ENCODE measurements at places on chromosomes 12 and 14.
A peak's percentile ranks its signal among the peaks of the same experiment; 100 is the strongest.

DNA sequence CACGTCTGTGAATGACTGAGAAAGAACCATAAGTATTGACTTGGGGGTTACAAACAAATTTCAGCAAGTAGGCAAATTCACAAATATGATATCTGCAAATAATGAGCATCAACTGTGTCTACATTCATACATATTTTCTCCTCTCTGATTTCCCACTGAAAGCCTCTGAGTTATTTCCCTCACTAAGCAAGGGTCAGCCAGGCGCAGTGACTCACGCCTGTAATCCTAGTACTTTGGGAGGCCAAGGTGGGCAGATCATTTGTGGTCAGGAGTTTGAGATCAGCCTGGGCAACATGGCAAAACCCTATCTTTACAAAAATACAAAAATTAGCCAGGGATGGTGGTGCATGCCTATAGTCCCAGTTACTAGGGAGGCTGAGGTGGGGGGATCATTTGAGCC, 80.8 kb downstream of the SLC25A21 start:
- DNase-seq: no peak

- no peak for DNase-seq
Measured at GRCh38 chr12:15336768-15337553, 14.7 kb downstream of the PTPRO start.

DNA sequence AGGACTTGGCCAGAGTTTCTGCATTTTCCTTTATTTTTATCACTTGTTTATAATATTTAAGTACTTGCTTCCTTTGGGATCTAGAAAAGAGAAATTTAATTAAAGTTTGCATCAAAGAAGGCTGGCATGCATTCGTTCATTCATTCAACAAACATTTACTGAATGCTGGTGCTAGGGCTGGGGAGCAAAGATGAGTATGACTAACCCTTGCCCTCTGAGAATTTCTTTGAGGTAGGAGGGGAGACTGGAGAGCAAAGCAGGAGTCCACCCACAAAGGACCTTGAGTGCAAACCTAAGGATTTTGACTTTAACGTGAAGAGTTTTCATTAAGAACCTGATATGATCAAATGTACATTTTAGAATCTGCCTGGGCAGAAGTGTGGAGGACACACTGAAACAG, 16.1 kb upstream of the NT5DC3 start:
- DNase-seq: no peak

DNA sequence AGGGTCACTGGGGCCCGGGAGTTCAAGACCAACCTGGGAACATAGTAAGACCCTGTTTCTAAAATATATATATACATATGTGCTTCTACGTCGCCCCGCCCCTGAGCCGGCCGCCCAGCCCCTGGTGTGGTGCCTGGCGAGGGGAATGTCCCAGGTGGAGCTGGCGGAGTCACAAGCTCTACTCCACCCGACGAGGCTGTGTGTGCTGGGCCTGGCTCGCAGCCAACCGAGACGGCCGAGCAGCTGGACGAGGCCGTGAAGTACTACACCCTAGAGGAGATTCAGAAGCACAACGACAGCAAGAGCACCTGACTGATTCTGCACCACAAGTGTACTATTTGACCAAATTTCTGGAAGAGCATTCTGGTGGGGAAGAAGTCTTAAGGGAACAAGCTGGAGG, 22.1 kb upstream of the ITPK1 start:
- DNase-seq: no peak

- peak; percentile 64 for DNase-seq
Measured at GRCh38 chr12:1915082-1915968, 3.1 kb downstream of the CACNA2D4 start.

DNA sequence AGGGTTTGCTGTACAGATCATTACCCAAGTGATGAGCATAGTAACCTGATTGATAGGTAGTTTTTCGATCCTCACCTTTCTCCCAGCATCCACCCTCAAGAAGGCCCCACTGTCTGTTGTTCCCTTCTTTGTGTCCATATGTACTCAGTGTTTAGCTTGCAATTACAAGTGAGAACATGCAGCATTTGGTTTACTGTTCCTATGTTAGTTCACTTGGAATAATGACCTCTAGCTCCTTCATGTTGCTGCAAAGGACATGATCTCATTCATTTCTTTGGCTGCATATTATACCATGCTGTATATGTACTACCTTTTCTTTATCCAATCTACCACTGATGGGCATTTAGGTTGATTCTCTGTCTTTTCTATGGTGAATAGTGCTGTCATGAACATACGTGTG, 181.6 kb upstream of the FOXG1 start:
- no peak for DNase-seq

GRCh38 chr14:99304208-99304607, 32.2 kb upstream of the BCL11B start:
- DNase-seq: no peak

DNA sequence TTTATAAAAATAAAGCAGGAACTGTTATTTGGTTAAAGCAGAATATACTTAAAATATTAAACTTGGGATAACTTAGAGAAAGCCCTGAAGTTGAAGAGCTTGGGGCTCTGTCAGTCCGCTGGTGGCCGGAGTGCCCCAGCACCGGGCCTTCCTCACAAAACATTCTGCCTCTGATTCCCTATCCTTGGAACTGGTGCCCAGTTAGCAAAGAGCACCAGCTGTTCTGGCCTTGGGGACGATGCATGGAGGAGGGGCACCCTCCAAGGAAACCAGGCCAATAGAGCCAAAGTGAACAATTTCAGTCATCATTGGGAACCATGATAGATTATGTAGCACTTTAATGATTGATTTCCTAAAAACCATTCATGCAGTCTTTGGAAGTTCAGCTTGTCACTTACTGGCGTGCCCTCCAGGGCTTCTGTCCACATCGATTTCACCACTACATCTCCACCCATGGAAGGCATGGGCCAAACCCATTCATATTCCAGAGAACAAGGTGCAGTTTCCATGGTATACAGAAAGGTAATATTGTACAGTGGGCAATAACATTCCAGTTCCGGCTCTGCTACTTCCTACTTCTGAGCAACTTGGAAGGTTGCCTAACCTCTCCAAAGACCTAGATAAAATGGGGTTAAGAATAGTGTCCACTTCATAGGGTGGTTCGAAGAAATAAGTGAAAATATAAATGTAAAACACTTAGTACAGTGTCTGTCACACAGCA, 145.9 kb downstream of the ETV6 start:
- no peak for DNase-seq

- DNase-seq: no peak
Measured at GRCh38 chr12:68177562-68177961, 18.0 kb upstream of the IFNG start.

DNA sequence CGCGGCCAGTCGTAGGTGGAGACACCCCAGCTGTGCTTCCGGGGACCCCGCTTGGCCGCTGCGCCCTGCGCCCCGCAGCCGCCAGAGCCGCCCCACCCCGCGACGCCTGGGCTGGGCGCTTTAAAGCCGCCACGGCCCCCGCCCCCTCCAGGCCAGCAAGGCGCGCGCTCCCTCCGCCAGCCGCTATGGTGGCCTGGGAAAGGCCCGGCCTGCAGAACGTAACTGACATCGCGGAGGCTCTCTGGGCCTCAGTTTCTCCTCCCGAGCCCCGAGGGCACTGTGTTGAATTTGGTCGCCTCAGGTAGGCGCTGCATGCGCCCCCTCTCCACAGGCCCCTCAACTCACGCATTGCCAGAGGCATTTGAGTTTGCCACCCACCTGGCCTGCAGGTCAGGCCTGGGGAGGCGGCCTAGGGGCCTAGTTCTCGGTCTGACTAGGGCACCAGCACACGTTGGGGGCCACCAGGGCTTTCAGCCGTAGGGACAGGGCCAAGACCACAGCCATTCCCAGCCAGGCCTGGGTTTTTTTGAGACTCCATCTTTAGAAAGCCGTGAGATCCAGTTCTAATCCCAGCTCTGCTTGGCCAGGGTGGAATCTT, at the start of gene NGB:
TSS of gene NGB (minus strand) at position 94 of the 598 bp plus-strand sequence. CDS start 269 bp downstream, outside the sequence.
- peak; percentile 41 for DNase-seq

GRCh38 chr14:63960926-63961567, 108.2 kb downstream of the SYNE2 start:
- no peak for DNase-seq

GRCh38 chr14:28307506-28307905, 459.1 kb upstream of the FOXG1 start:
- no peak for DNase-seq

- no peak for DNase-seq
Measured at GRCh38 chr12:66746489-66747201, 67.8 kb upstream of the GRIP1 start.

- no peak for DNase-seq
Measured at GRCh38 chr12:124667506-124668326, 100.3 kb upstream of the NCOR2 start.

- DNase-seq: no peak
Measured at GRCh38 chr12:45648070-45648469, 81.4 kb upstream of the ARID2 start.

- DNase-seq: peak; percentile 73
Measured at GRCh38 chr12:113239811-113240331, 18.6 kb downstream of the TPCN1 start.

- DNase-seq: peak; percentile 83
Measured at GRCh38 chr12:50103767-50104321, at the start of gene GPD1. GPD1 (plus strand) TSS chr12:50104008; CDS start chr12:50104051, 43 bp downstream.

DNA sequence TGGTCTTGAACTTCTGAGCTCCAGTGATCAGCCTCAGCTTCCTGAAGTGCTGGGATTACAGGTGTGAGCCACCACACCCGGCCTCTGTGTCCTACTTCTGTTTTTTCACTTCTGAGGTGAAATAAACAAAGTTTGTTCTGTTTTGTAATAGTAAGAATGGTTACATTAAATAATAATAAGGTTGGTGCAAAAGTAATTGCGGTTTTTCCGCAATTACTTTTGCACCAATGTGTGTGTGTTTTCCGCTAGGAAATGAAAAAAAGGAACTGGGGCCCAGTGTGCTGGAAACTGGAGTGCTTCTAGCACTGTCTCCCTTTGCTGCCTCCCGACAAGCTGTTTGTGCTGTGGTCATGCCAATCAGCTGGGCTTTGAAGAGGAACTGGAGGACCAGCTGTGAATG, 140.9 kb downstream of the NTS start:
- no peak for DNase-seq

- no peak for DNase-seq
Measured at GRCh38 chr12:99024870-99025269, 379.8 kb downstream of the APAF1 start.

DNA sequence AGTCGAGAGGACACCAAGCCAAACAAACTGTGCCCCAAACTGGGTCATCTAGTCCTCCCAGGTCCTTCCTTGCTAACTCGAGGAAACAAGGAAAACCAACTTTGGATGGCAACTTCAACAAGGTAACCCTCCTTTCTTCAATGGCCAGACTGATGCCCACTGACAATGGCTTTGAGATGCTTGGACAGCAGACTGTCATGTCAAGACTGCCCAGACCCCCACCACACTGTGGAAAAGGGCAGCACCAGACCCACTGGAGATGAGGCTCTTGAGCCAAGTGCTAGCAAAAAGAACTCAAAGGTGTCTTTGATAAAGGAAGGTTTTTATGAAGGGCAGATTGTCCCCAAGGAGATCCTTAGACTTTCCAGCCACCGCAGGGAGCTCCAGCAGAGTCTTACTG, 9.0 kb upstream of the CDH24 start:
- no peak for DNase-seq

DNA sequence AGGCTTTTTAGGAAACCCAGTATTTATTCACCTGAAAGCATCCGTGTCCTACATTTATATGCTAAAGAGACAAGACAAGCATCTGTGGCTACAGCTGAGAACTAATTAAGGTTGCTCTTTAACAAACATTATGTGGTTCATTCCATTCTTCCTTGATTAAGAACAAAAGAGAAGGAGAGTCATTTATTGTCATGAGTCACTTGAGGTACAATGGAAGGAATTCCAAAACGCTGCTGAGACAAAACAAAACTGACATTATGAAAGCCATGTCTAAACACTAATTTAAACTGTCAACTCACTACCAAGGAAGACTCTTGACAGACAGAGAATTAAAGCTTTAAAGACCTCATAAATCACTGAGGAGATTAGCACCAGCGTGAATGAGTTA, 214.4 kb downstream of the BMP4 start:
- DNase-seq: no peak

- DNase-seq: no peak
Measured at GRCh38 chr12:89450907-89451306, 73.7 kb downstream of the GALNT4 start.

DNA sequence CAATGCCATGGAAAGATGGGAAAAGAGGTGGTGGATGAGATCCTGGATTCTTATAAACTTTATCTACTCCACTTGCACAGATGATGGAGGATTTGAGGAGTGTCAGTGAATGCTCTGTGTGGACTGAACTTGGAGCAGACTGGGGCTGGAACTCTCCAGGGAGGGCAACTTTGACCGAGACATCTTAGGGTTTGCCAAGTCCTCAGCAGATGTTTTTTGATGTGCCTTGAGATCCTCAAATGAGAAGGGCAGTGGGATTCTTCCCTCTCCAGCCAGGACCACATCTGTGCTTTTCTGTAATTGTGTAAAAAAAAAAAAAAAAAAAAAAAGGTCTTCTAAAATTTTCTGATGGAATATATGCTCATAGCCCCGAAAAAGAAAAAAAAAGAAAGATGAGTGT, 23.0 kb upstream of the MYL2 start:
- DNase-seq: no peak

DNA sequence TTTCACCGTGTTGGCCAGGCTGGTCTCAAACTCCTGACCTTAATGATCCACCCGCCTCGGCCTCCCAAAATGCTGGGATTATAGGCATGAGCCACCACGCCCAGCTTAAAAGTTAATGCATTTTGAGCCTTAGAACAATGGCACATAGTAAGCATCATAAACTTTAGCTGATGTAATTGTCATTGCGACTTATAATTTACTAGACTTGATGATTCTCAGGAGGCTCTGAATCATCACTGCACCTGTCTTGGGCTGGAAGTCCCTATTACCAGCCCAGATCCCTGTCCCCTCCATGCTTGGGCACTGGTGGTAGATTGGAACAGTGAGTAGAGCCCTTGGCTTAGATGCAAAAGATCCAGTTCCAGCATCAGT, 26.1 kb downstream of the KMT5A start:
- no peak for DNase-seq

DNA sequence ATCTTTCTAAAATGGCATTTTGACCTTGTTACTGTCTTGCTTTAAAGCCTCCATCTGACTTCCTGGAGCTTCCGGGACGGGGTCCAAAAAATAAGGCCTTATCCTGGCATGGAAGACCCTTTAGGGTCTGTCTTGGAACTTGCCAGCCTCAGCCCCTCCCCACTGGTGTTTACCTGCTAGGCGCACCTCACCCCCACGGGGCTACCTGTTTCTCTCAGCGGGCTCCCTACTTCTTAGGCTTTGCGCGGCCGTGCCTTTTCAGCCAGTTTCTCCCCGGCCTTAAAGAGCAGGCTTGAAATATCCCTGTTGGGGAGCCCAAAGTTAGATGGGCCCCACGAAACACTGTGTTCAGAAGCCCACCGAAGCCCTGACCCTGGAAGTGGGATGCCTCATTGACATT, 5.1 kb downstream of the RTL1 start:
- DNase-seq: peak; percentile 33

GRCh38 chr12:83132360-83132759, 445.7 kb downstream of the TMTC2 start:
- no peak for DNase-seq

- no peak for DNase-seq
Measured at GRCh38 chr12:132558861-132559623, 51.3 kb downstream of the LRCOL1 start.
